Bronchus fibroblast of lung (primary cell): ENCODE measurements at places on chromosomes 6 and 20. TPM values are rescaled to one million over a fixed set of nuclear protein-coding genes. Genes with fewer than 3 reads are reported as not detected.

CALHM4 gene
- total RNA-seq = not detected in 2 replicates

PAK5 gene
- under 0.01 TPM in 1 of 2 replicates, not detected in the other for total RNA-seq

COX7A2 gene
- total RNA-seq = 928 and 981 TPM in 2 replicates

OPN5 gene
- total RNA-seq = not detected in 2 replicates

OR2B6 gene
- not detected in 2 replicates for total RNA-seq

NCOA5 gene
- total RNA-seq = 22.4 and 22.7 TPM in 2 replicates

RBBP8NL gene
- not detected in 2 replicates for total RNA-seq

SLC4A11 gene
- 0.84 and 0.89 TPM in 2 replicates for total RNA-seq

MICB gene
- 22.4 and 24.2 TPM in 2 replicates for total RNA-seq

PCIF1 gene
- total RNA-seq = 19.7 and 22.7 TPM in 2 replicates

NFATC2 gene
- total RNA-seq = 0.15 and 0.17 TPM in 2 replicates

WFDC12 gene
- not detected in 2 replicates for total RNA-seq

PEX7 gene
- total RNA-seq = 10.8 and 11.6 TPM in 2 replicates

BTN1A1 gene
- not detected in 2 replicates for total RNA-seq

CCN5 gene
- total RNA-seq = 1.6 and 3.4 TPM in 2 replicates

HLA-DRA gene
- not detected in 2 replicates for total RNA-seq

FKBP1C gene
- under 0.01 TPM in 1 of 2 replicates, not detected in the other for total RNA-seq

CLPSL2 gene
- not detected in 2 replicates for total RNA-seq

TCF15 gene
- total RNA-seq = under 0.01 TPM in 1 of 2 replicates, not detected in the other

MPC1 gene
- total RNA-seq = 32.9 and 40.5 TPM in 2 replicates

ZBTB9 gene
- total RNA-seq = 3.7 TPM in 2 replicates

FAM110A gene
- 9.1 and 9.8 TPM in 2 replicates for total RNA-seq

DLL1 gene
- 0.15 and 0.17 TPM in 2 replicates for total RNA-seq
